Stimulated activated CD8-positive, alpha-beta memory T cell treated with anti-CD3 and anti-CD28 coated beads, Interleukin-7, amount 100 ng/mL, for 4 hours (primary cell): ENCODE measurements at places on chromosomes 1 and 21.
A peak's percentile ranks its signal among the peaks of the same experiment; 100 is the strongest.

DNA sequence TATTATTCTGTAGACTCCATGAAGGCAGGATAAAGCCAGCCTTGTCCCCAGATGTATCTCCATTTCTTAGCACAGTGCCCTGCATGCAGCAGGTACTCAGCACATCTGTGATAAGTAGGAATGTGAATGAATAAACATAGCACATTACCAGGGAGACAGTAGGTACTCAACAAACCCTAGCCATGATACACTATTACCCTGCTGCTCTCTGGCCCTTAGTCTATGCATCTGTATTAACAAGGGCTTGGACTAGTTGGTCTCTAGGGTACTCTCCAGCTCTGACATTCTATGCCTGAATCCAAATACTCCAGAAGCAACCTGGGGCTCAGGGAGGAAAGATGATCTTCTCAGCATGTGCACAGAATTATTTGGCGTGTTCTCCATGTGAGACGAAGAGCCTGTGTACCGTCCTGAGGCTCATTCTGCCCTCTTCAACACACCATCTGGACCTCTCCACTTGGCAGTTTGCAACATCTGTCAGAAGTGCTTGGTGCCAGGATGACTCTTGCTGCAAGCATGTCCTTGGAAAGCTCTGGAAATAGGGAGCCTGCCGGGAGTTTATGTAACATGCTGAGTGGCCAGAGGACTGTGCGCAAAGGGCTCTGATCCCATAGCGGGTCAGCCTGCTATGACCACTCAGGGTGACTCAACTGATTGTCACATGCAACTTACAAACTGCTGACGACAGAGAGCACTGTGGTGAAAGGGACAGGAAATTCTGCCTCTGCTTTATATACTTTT, 228.2 kb upstream of the USP24 start:
- no peak for DNase-seq

- no peak for DNase-seq
Measured at GRCh38 chr1:175564119-175564518, 179.3 kb downstream of the TNR start.

- peak; percentile 28 for DNase-seq
Measured at GRCh38 chr21:17780539-17780938, 38.6 kb downstream of the C21orf91 start.

GRCh38 chr1:209262631-209263030, 320.9 kb upstream of the CAMK1G start:
- no peak for DNase-seq

DNA sequence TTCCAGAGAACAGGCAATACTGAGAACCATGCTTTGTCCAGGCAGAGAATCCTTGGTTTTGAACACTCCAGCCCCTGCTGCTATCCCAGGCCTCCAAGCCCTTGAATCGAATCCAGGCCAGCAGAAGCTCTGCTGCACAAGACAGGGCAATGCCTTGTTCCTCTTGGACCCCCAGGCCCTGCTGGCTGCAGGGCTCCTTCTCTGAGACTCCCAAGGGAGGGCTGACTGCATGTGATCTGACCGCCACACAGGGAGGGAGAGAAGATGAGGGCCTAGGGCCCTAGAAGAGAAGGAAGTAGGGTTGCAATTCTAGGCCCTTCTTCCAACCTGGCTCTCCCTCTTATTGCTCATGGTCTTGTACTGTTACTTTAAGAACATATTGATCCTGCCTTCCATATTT, 160.6 kb upstream of the EDN2 start:
- DNase-seq = no peak
